ENCODE measurements at places on chromosomes 11 and 22.

- no peak for DNase-seq
Observed at GRCh38 chr11:68581439-68581838, 102.9 kb upstream of the GAL start.

DNA sequence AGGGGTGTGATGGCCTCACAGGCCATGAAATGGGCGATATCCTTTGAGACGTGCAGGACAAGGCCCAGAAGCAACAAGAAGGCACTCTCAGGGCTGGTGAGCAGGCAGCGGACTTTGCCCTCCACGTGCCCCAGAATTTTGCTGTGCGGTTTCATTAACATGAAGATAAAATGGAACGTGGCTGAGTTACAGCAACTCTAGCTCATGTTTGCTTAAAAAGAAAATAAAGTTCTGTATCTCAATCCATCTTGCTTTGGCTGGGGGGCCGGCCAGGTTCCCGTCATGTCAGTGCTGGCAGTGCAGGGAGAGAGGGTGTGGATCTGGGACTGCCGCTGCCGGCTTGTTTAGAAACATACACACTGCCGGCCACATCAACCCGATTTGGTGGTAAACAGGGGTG is 370.1 kb downstream of the OPCML start:
- DNase-seq: no peak

GRCh38 chr11:117647872-117648271 is 149.1 kb downstream of the DSCAML1 start:
- no peak for DNase-seq

DNA sequence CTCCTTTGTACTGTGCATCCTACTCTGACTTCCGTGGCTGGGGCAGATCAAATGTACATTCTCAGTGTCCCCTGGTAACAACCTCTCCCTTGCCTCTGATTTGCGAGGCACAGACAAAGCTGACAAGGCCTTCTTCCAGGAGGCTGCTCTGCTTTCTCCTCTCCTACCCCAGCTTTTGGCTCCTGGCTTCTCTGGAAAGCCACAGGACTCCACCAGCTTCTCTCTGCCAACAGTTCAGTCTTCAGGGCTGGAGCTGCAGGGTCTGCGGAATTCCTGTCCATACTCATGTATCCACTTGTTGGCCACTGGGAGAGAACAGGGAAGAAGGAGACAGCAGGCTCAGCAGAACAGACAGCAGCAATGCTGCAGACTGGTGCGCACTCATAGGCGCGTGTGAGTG is 44.4 kb downstream of the P4HA3 start:
- DNase-seq: no peak

- no peak for DNase-seq
Observed at GRCh38 chr11:44066732-44067141, 667 bp downstream of the ACCS start.

- peak; percentile 3 for DNase-seq
Observed at GRCh38 chr22:35589071-35589755, 27.9 kb downstream of the MB start.

- no peak for DNase-seq
Observed at GRCh38 chr22:28882545-28882877, 861 bp upstream of the ZNRF3 start.

- DNase-seq: no peak
Observed at GRCh38 chr11:20031155-20032001, 128.9 kb downstream of the DBX1 start.

GRCh38 chr11:120385110-120385509 is 48.9 kb downstream of the ARHGEF12 start:
- DNase-seq: no peak

- no peak for DNase-seq
Observed at GRCh38 chr11:46347637-46348311, 511 bp downstream of the DGKZ start.

GRCh38 chr11:20002312-20003216 is 157.7 kb downstream of the DBX1 start:
- DNase-seq: no peak

DNA sequence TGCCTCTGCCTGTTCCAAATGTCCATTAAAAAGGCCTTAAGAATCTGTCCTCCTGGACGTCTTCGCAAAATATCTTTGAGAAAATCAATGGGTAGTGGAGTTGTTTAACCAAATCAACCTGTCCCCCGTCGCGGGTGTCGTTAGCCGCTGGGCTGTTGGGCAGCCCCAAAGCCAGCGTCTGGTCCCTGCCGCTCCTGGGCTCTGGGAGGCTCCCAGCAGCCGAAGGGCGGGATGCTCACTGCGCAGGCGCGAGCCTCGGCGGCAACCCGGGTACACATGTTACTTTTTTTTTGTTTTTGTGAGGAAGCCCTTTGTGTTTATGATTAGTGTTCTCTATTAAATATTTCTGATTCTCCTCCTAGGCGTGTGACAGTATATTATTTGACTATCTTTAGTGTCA is 12.6 kb downstream of the MMP10 start:
- no peak for DNase-seq

DNA sequence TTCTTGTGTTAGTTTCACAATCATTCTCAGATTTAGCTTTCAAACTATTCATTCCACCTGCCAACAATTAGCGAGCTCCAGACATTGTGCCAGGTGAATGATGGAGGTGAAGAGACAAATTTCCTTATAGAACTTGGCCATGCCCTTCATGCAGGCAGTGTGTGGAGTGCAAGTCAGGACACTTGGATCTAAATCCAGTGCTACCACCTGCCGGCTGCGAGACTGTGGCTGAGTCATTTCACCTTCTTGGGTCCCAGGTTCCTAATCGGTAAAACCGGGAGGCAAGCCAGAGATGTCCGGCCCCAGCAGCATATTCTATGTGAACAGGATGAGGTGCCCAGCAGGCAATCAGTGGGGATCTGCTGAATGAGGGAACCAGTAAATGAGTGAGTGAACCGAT is 18.6 kb upstream of the EHF start:
- no peak for DNase-seq

GRCh38 chr22:50274311-50274710 is 4.1 kb upstream of the MAPK11 start:
- DNase-seq: peak; percentile 57

DNA sequence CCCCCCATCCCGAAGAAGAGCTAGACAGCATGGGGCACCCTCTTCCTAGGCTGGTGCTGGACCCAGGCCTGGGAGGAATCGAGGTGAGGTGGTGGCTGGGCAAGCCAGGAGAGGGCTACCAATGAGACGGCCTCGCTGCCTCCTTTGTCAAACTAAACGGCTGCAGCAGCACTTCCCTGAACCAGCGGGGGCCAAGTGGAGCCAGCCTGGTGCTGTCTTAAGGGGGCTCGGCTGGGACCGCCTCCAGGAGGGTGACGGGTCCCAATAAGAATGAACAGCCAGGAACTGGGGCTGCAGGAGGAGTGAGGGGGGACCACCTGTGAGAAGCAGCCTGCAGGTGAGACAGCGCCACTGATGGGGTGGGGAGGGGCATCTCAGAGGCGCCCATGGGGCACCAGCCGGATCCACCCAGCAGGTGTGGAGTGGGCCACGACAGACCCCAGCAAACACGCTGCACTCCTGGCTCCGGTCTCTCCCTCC is 17.1 kb downstream of the IFT27 start:
- no peak for DNase-seq

- DNase-seq: no peak
Observed at GRCh38 chr11:12531681-12532080, 142.5 kb upstream of the TEAD1 start.

GRCh38 chr22:35561796-35562526 is 21.3 kb downstream of the RASD2 start:
- no peak for DNase-seq

DNA sequence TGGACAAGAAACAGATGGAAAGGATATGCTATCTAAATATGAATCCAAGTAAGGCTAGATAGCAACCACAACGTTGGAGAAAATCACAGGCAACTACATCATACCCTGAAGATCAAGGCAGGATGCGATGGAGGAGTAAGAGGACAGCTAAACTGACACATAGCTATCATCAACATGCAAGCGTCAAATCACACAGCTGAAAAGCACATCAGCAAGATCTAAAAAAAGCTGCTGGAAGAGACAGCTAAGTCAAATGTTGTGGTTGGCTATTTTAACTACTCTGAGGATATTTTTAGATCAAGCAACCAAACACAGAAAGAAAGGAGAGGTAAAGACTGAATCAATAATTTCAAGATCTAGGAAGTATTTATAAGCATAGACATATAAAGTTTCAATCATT is 466.9 kb downstream of the BRD1 start:
- no peak for DNase-seq

DNA sequence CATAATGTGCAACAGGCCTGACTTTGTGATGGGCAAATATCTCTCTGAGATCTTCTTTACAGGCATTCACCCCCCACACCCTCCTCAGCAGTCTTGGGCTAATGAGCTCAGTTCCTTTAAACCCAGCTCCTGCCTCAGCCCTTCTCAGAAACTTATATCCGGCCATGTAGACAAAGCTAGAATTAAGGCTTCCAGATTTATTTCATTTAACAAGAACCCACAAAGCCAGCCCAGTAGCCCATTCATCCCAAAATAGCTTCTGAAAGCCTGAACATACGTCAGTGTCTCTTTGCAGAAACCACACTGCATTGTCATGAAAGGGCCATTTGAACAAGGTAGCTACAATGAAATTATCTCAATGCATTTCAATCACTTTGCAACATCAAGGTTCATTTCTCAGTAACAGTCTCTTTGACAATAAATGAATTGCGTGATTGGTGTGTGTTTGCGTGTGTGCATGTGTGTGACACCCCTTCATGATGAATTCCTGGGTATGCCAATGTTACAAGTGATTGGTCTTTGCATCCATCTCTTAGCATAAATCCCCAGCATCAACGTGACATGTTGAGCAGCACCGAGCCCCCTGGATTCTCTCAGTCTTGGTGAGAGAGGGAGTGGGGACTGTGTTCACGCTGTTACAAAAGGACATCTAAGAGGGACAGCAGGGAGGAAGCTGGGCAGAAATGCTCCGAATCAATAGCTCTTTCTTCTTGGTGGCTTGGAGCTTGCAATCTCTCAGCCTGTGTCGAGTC is 299.6 kb downstream of the KIRREL3 start:
- no peak for DNase-seq

DNA sequence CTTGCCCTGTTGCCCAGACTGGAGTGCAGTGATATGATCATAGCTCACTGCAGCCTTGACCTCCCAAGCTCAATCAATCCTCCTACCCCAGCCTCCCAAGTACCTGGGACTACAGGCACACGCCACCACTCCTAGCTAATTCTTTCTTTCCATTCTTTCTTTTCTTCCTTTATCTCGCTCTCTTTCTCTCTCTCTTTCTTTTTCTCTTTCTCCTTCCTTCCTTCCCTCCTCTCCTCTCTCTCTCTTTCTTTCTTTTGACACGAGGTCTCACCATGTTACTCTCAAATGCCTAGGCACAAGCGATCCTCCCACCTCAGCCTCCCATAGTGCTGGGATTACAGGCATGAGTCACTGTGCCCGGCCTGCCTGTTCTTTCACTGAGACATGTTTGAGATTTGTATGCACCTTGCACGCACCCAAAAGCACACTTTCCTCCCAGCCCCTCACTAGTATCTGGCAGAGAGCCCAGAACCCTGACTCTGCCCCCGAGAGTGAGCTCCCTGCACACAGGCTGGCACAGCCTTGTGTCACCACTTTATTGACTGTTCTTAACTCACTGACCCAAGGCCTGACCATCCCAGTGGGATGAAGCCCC is 56.8 kb downstream of the CD6 start:
- DNase-seq: peak; percentile 62

DNA sequence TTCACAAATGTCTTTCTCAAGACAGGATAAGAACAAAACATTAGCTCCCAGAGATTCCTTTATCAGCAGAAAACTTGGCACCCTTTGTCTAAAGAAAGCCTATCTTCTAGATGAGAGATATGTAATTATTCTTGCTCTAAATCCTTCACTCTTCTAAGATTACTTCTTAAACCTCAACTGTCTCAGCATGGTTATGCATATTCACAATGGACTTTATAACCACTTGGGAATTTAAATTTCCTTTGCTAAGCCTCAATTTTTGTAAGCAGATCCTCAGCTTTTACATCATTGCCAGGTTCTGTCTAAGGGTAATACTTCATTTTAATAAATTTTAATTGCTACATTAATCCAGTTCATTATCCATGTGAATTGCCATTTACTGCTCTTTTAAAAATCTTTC is 433.6 kb upstream of the DDI1 start:
- DNase-seq: no peak

- no peak for DNase-seq
Observed at GRCh38 chr11:66285250-66285947, 3.5 kb downstream of the YIF1A start.

DNA sequence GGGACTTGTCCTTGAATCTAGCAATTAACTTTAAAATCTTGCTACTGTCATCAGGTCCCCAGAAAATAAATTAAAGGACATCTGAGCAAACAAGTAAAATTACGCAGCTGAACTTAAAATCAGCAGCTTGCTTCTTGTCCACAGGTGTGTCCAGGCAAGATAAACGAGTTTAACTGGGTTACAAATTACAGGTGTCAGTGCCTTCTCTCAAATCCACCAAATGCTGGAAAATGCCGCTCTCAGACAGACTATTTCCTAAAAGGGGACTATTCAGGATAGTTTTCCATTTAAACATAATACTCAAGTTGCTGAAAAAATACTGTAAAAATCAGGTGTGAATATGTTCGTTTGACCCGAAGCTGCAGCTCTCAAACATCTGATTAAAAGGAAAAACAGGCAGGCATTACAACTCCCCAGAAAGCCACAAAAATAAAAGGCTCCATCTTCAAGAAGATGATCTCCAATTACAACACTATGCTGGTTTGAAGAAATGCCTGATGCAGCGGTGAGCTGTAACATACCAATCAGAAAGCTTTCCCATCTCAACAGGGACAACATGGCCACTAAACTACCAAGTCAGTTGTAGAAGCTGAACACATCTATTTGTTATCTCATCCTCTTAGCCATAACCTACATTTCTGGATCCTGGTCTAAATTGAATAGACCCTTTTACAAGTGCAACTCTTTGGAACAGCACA is 82.1 kb downstream of the CADM1 start:
- DNase-seq: no peak

GRCh38 chr11:27392278-27393114 is 29.5 kb upstream of the CCDC34 start:
- DNase-seq: no peak

DNA sequence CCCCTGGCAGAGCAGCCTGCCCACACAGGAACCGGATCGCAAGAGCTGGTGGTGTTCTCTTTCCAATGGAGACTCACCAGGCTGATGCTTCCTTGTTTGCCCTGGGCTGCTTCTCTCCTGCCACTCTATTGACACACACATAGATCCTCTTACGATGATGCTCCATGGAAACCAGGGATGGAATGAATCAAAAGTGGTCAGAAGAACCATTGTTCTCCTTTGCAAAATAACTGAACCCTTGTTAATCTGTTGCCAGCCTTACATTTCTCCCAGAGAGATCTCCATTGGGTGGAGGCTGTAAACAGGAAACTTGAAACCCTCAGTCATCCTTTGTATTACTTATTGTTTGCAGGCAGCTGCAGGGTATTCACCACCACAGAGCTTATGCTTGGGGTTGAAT is 24.6 kb upstream of the LDLRAD3 start:
- DNase-seq: no peak

DNA sequence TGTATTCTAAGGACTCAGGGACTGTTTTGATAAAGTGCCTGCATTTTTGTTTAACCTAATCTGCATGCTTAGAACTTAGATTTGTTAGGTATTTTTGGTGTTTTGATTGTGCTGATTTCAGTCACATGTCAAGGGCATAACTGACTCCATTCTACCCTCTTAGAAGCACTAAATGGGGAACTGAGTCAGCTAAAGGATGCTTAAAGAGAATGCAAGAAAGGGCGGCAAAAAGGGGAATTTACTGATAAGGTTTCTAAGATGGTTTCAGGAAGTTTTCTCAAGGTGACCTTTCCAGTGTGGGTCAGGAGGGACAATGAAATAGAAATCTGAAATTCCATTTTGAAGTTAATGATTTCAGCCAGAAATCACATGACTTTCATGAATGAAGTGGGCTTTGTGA is 43.0 kb downstream of the MMP20 start:
- no peak for DNase-seq
